ENCODE measurements at places on chromosomes 3 and 15.

DNA sequence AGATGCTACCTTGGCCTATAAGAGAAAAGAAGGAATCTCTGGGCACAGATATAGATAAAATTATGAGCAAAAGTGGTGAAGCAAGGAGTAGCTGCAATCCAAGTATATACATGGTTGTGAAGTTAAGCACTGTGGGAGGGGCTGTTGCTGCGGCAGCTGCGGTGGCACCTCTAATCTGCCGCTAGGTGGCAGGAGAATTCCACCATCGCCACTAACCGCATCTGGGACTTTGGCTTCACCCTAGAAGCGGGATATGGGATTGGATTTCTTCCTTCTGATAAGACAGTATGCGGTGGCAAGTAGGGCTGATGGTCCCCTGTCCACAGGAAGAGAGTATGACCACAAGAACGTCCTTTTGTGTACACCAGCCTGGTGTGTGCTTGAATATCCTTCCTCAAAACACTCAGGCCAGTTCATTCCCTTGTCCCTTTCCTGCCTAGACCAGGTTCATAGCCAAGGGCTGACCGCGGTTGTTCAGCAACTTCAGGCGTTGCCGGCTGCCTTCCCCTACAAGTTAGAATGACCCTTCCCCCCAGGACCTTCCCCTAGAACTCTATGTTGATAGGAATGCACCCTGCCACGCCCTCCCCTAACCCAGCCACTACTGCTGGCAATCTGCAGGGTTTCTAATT is 5.1 kb downstream of the MAGEL2 start:
- DNase-seq = peak; percentile 35

- DNase-seq = peak; percentile 44
Observed at GRCh38 chr3:152466784-152467183, 198.1 kb downstream of the MBNL1 start.

DNA sequence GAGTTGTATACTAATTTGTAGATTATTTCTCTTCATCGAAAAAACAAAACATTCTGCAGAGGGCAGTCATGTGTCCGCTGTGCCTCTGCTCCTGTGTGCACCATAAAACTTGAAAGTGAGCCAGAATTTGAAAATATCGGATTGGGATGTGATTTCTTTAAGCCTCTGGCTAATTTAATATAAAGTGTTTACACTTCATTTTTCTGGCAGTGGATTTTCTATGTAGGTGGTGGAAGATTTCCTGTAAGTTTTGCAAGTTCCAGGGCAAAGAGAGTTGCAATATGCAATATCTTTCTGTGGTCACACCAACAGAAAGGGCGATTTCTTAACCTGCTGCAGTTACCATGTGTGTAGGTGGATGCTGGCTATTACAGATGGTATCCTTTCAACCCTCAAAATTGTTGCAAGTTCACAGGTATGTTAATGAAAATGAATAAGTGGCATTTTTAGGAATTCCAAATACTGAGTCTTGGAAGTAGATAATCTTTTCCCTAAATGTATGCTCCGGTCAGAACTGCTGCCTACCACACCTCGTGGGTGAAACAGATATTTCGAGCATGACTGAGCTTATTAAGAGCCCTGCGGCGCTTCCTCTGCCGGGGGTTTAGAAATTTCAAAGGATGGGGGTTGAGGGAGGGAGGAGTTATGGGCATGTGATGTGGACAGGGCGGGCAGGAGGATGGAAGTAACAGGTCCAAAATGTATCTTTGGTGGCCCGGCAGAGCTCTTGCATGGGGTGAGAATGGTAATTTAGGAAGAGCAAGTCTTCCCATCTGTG is 134.0 kb downstream of the PGPEP1L start:
- DNase-seq = peak; percentile 96

DNA sequence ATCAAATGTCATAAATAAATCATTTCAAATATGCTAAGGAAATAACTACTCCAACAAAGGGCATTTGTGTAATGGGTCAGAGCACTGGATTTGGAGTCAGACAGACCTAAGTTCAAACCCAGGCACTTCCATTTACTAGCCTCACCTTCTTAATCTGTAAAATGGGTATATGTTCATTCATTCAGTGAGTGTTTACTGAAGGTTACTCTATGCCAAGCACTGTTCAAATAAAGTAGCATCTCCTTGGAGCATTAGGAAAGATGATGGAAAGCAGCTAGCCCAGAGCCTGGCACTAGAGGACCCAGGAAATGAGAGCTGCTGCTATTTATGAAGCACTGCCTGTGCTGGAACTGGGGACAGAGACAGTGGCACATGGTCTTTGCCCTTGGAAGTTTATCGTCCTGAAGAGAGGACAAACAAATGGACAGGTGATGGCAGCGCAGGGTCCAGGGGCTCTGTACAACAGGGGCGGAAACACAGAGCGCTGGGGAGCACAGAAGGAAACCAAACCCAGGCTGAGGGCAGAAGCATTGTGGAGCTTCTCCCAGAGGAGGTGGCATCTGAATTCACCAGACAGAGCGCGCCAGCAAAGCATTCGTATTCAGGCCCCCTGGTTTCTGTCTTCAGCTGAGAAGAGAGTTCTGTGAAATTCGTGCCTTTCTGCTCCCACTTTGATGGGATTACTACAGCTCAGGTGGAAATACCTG is 19.0 kb downstream of the TM4SF4 start:
- no peak for DNase-seq

- DNase-seq = no peak
Observed at GRCh38 chr3:119643528-119643927, 16.9 kb downstream of the POPDC2 start.

DNA sequence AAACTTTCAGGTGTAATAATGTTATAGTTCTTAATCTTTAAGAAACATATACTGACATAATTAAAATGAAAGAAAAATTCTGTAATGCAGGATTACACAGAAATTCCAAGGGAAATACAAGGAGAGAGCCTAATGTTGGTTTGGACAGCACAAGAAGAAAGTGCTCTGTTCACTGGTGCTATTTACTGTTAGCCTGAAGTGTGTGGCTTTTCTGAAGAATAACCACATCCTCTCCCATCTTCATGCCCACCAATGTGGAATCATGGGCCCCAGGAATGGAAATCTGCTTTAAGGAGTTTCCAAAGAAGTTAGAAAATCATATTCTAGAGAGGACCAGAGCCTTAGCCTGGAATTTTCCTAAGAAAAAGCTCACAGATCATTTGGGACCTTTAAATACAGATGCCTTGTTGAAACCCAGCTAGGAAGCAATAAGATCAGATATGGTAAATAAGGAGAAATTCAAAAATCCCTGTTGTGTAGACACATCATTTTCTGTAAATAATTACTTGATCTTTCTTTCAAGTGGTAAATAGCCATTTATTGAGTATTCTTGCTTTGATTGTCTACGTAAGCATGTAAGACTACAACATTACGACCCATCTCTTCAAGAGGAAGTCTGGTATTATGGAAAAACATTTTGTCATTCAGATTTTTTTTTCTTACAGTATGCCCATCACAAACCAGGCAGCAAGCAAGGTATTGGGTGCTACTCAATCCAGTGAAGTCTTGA is 10.3 kb upstream of the USP50 start:
- DNase-seq = no peak

DNA sequence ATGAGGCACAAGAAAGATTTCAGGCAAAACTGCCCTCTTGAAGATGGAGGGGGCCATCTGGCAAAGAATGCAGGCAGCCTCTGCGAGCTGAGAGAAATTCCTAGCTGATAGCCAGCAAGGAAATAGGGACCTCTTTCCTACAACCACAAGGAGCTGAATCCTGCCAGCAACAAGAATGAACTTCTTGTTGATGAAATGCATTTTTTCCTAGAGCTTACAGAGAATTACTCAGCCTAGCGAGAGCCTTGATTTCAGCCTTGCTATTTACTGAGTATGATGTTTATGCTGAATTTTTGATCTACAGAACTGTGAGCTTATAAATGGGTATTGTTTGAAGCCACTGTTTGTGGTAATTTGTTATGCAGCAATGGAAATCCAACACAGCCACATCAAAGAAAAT is 148.5 kb upstream of the NAALADL2 start:
- DNase-seq = no peak

DNA sequence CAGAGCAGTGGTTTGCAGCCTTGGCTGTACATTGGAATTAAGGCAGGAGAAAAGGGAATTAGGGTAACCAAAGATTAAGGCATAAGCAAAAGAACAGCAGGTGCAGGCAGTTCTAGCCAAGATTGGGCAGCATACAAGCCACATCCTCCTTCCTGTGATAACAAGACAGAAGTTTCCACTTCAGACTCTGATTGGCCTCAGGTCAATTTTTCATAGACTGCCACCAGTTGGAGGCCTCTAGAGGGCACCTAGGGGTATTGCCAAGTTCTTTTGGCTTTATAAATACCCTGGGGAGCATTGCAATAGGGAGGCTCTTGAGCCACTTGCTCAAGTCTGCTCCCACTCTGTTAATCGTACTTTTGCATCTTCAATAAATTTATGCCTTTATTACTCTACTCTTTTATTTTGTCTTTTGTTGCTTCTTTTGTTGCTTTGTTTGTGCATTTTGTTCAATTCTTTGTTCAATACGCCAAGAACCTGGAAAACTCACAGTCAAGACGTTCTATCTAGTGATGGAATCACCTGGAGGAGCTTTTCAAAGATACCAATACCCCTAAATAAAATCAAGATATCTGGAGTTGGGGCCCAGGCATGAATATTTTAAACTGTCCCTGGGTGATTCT is 32.2 kb upstream of the FMN1 start:
- peak; percentile 82 for DNase-seq

DNA sequence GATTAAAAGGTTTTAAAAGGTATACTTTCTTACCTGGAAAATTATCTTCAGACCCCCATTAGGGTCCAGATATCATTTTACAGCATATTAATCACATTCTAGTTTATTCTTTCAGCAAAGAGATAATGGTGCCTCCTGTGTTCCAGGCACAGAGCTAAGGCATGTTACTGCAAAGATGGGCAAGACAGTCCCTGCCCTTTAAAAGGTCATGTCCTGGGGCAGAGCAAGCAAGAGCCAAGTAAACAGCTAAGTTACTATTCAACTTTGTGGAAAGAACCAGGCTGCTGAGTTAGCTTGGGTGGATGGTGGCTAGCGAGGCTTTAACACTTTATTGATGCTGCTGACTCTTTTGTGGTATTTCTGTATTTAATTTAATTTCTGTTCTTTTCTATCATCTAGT is 75.0 kb downstream of the LRRC28 start:
- no peak for DNase-seq

GRCh38 chr15:31598620-31599019 is 272.0 kb downstream of the KLF13 start:
- DNase-seq = no peak

GRCh38 chr15:75051711-75052110 is 28.3 kb downstream of the PPCDC start:
- no peak for DNase-seq

DNA sequence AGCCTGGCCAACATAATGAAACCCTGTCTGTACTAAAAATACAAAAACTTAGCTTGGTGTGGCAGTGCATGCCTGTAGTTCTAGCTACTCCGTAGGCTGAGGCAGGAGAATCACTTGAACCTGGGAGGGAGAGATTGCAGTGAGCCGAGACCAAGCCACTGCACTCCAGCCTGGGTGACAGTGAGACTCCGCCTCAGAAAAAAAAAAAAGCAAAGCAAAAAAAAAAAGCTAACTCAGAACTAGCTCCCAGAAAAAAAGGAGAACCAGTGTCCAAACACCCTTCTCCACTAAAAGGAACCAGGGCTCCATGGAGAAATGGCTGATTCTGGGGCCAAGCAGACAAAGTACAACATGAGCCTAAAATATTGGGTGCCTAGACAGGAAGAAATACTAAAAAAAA is 16.7 kb upstream of the CRTC3 start:
- peak; percentile 69 for DNase-seq

DNA sequence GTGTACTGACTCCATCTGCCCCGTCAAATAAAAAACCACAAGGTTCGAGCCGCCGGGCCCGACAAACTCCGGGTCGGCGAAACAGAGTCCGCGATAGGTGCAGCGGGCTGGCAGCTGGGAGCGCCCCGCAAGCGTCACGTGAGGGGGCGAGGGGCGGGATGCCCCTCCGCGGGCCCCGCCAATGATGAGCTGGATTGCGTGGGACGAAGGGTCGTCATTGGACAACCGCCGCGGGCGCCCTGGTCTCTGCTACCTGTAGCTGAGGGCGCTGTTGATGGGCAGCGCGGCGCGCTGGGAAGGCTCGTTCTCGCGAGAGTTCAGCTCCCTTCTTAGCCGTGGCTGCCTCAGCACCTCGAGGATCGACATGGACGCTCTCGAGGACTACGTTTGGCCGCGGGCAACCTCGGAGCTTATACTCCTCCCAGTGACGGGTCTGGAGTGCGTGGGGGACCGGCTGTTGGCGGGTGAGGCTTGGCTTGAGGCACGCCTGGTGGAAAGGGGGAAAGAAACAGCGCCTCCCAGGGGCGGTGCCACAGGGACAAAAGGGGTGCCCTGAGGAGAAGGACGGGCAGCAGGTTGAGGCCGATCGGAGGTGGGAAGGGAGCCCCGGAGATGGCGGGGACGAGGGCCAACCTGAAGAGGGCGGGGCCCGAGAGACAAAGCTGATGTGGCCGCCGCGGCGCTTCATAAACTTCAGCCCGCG is at the start of gene WDR6:
Gene WDR6, plus strand, starts transcription at position 324 of the 703 bp plus-strand sequence. Its CDS starts 41 bp downstream, at position 365.
- peak; percentile 91 for DNase-seq

- no peak for DNase-seq
Observed at GRCh38 chr15:87756072-87756471, 500.5 kb downstream of the NTRK3 start.

- peak; percentile 47 for DNase-seq
Observed at GRCh38 chr3:170410428-170411029, 8.1 kb upstream of the CLDN11 start.

DNA sequence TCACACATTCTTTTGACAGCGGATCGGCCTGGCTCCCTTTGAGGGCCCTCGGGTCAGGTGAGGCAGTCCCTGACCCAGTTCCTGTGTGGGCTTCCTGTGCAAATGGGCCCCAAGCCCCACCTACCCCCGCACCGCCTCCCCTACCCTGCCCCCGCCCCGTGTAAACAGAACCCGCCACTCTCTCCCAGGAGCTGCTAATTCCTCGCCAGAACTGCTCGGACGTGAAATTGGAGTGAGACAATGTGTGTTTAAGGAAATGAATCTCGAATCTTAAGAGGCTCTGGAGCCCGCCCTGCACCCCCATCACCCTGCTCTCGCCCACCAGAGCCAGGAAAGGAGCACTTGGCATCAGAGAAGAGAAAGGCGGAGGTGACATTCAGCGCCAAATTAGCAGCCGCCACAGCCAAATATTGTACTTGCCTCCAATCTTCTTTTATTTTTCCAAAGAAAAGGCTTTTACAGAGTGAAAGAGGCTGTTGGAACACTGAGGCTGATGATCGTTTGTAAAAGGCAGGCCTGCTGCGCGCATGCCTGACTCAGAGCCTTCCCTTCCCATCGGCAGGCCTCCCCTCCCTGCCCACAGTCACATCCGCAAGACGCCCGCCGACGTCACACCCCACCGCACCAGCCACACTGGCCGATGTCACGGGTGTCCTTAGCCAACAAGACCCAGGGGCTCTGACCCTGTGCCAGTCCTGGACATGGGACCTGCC is 53.1 kb downstream of the CACNA2D2 start:
- peak; percentile 92 for DNase-seq

- DNase-seq = no peak
Observed at GRCh38 chr15:68310804-68311463, 33.4 kb downstream of the FEM1B start.

Measured in inflammatory macrophage (primary cell).